Cardiac fibroblast (primary cell): ENCODE measurements at places on chromosomes 13 and 19.

DNA sequence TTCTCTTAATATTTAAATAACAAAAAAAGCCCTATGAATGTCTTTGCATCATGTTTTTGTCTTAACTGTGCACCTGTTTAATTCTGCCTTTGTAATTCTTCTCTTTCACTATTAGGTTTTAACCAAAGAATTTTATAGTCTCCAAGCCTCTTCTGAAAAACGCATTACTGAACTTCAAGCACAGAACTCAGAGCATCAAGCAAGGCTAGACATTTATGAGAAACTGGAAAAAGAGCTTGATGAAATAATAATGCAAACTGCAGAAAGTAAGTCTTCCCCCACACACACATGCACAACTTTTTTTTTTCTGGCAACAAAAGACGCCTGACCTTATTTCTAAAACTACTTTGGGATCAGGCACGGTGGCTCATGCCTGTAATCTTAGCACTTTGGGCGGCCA is 126.5 kb downstream of the PIBF1 start:
- no peak for DNase-seq

GRCh38 chr13:60733933-60734332 is 336.9 kb downstream of the TDRD3 start:
- no peak for DNase-seq

GRCh38 chr19:46944918-46945628 is 74.6 kb upstream of the NPAS1 start:
- peak; percentile 62 for DNase-seq

- peak; percentile 78 for DNase-seq
Observed at GRCh38 chr13:39527961-39528660, 74.9 kb downstream of the LHFPL6 start.

DNA sequence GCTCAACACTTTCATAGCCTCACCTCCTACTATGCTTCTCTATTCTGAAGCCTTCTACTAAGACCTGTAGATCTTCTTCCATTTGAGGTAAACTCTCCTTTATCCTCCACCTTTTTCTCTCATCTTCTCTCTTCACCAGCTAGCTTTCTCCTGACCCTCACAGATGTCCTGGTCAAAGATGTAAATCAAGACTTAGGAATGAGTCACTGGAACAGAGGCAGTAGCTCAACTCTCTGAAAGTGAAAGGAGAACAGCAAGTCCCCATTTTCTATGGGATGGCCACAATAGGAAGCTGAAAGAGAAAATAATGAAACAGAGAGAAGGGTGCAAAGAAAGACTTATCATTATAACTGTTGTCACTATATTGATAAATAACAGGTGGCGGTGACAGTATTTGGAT is 86.1 kb upstream of the DOCK9 start:
- peak; percentile 58 for DNase-seq

DNA sequence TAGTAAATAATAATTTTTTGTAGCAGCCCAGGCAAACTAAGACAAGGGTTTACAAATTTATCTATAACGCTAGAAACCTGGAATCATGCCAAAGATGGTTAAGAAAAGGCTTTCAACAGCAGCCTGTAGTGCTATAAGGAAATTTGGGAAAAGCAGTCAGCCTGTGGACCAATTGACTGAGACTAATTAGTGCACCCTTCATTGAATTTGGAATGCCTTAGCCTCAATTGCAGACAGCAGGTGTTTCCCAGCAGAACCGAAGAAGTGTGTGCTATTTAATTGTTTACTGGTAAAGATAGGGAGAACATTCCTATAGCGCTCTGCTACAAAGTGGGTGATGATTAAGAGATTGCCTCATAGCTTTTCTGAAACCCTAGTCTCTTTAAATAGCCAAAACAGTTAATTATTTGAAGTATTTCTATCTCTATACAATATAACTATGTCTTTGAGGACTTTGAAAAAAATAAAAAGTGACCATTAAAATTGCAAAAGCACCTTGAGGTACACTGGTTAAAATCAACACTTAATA is 1884.3 kb upstream of the PCDH20 start:
- DNase-seq = no peak

- DNase-seq = peak; percentile 73
Observed at GRCh38 chr13:66887088-66887487, 343.0 kb downstream of the PCDH9 start.

- DNase-seq = no peak
Observed at GRCh38 chr19:34355201-34355600, 9.8 kb upstream of the GPI start.

GRCh38 chr13:104414771-104415170 is 1348.6 kb upstream of the SLC10A2 start:
- no peak for DNase-seq

GRCh38 chr13:93726173-93726957 is 499.8 kb downstream of the GPC6 start:
- no peak for DNase-seq

DNA sequence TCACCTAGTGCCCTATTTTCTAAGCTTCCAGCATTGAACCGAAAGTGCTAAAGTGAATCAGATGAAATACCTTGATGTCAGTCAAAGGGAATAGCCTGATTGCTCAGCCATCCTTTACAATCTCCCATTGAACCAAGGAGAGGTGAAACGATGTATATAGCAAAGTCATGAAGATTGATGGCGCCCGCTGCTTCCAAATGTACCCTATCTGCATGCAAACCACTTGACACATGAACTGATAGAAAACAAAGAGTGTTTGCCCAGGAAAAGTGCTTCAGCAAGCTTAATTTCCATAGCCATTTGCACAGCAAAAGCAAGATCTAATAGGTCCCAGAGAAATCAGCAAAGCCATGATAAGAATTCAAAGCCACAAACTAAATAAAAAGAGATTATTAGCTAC is 624.9 kb upstream of the PCDH9 start:
- DNase-seq = no peak

DNA sequence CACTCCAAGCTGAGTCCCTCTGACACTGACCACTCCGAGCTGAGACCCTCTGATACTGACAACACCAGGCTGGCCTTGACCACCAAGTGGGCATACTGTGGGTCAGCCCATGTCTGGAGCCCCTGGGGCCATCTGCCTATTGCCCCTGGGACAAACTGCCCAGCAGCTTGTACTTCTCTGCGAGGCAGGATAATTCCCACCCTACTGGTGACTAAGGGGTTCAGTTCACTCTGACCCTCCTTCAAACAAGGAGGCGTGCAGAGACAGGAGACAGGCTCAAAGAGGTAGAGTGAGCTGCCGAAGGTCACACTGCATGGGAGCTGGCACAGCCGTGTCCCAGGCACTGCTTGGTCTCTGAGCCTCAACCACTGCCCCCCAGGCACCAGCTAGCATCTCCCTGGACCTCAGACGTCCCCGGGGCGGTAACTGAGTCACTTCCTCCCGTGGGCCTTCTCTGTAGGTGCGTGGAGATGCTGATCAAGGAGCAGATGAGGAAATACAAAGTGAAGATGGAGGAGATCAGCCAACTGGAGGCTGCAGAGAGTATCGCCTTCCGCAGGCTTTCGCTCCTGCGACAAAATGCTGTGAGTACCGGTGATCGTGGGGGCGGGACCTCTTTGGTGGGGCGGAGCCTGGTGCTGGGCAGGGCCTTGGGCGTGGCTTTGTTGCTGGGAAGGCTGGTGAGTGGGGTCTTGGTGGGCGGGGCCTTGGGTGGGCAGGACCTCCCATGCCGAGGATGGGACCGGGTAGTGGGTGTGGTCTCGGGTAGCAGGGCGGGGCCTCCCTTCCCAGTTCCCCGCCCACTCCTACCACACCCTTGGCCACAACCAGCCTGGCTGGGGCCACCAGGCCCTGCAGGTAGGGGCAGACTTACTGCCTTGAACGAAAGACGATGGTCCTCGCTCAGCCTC is 5.8 kb upstream of the USE1 start:
- DNase-seq = peak; percentile 38

DNA sequence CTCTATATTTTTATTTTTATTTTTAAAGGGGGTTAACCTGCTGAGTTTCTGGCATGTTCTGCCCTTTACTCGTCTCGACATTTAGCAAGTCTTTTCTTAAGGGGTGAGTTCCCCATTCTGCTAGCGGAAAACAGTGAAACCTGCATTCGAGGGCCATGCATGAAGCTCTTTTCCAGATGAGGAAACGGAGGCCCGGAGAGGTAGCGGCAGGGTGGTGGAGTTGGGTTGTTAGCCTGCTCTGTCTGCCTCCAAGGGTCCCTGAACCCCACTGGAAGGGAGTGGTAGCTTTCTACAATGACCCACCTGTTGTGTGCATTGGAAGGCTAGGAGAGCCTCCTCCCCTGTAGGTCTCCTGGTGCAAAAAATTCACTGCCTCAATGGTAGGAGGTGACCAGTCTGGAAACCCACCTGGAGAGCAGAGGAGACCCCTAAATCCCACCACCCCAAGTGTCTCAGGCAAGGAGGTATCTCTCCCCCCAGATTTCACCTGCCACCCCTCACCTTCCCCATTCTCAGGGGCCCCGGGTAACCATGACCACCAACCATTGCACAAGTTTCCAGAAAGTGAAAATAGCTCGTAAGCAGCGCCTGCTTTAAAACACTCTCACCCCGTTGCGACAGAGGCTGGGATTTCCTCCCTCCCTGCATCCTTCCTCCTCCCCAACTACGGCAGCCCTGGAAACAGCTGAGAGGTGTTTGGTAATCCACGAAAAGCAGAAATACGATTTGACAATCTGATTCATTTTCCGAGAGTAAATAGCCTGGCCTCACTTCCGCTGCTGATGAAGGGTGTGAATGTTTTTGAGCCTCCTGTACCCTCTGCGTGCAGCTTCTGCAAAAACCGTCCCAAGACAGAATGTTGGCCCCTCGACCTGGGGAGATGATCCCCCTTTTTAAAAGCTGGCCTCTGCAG is 3.5 kb downstream of the KLF2 start:
- DNase-seq = peak; percentile 94

GRCh38 chr13:39016787-39017186 is 21.1 kb downstream of the PROSER1 start:
- DNase-seq = peak; percentile 45

DNA sequence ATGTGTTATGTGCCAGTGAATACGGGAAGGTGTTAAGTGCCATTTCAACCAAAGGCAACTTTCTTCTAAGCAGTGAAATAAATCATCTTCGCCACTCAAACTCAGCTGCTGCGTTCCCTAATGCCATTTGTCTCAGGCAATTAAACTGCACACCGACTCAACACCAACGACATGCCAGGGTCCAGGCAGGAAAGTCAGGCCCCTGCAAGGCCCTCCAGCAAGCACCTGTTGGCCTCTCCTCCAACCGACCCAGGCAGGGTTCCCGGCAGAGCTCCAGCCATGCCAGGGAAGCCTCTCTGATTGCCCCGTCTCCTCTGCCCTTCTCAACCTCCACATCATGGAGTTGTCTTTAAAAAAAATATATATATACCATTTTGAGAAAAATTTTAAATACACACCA is 21.8 kb downstream of the SAFB2 start:
- no peak for DNase-seq

DNA sequence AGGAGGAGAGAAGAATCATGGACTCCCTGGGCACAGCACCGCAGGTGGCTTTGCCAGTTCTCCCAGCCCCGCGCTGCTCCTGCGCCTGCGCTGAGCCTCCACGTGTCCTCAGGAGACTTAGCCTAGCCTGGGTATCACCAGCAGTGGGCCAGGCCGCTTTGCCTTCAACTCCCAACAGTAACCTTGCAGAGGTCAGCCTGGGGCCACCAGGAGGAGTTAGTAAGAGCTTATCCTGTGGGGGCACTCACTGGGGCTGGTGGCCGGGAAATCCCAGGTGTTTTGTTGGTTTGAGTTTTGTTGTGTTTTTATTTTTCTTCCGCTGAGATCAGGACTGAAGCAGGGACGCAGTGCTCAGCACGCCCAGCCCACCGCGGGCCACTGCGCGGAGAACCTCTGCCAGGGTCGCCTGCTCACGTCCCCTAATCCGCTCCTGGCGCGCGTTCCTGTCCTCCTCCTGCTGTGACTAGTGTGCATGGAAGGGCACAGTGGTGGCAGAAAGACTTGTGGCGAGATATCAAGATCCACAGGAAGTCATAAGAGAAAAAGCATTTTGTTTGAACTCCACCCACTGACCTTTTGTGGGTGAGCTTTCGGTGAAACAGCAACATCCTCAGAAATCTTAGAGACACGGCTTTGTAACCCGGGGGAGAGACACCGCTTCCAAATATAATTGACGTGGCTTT is 207.4 kb upstream of the RFC3 start:
- DNase-seq = peak; percentile 44

DNA sequence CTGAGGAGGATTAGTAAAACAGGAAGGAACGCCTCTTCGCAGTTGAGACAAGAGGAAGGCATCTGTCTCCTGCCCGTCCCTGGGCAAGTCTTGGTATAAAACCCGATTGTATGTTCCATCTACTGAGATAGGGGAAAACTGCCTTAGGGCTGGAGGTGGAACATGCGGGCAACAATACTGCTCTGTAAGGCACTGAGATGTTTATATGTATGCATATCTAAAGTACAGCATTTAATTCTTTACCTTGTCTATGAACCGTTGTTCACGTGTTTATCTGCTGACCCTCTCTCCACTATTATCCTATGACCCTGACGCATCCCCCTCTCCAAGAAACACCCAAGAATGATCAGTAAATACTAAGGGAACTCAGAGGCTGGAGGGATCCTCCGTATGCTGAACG is 722 bp upstream of the TIMM50 start:
- no peak for DNase-seq

DNA sequence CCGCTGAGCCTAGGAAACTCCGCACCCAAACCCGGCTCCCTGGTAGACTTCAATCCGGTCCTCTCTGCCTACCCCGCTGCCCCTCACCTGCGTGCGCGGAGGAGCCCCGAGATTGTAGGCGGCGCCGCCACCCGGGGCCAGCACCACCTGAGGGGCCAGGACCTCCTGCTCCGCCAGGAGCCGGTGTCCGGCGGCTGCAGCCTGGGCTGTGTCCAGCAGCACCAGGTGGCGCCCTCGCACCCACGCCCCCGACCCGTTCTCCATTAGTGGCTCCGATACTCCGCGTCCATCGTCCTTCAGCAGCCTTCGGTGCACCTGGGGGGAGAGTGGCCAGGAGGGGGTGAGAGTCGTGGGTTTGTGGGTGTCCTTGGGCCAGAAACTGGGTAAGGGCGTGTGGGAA is 18.5 kb downstream of the MAN2B1 start:
- no peak for DNase-seq

- DNase-seq = no peak
Observed at GRCh38 chr13:29100758-29101157, 280.6 kb downstream of the MTUS2 start.

- peak; percentile 18 for DNase-seq
Observed at GRCh38 chr13:21326155-21327031, 132.7 kb downstream of the ZDHHC20 start.

DNA sequence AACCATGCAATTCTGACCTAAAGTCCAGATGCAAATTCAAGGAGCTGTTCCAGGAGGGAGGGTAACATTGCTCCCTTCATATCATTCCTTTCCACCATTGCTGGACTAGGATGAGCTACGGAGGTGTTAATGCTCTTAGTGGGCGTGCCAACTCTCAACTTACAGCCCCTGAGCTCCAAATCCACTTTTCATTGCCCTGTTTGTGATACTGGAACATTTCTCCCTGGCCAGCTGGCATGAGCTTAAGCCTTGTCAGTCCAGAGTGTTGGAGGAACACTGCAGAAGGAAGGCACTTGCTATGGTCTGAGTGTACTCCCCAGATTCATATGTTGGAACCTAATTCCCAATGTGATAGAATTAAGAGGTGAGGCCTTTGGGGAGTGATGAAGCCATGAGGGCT is 70.4 kb upstream of the FARP1 start:
- DNase-seq = no peak
